Cortex of kidney (tissue), 1 donor: ENCODE measurements at places on chromosomes 1 and 21.

DNA sequence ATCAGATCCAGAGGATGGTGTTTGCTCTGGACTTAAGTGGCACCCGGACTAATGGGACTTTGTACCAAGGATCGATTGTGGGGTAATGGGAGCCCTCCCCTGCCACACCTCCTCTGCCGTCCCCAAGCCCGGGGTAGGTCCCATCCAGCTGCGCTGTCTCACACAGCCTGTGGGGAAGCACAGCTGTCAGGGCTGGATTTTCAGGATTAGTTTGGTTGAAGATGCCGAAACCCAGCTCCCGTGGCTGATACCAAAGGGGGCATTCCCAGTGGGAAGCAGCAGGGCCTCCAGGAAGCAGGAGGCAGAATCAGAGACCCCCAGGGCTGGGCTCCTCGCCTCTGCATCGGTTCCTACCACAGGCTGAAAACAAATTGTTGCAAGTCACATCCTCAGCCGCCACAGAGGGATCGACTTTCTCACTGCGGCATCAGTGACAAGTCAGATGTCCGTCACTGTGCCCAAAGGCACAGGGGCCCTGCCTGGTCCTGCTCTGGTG lies 59.7 kb downstream of the MATN1 start:
- DNase-seq = no peak

DNA sequence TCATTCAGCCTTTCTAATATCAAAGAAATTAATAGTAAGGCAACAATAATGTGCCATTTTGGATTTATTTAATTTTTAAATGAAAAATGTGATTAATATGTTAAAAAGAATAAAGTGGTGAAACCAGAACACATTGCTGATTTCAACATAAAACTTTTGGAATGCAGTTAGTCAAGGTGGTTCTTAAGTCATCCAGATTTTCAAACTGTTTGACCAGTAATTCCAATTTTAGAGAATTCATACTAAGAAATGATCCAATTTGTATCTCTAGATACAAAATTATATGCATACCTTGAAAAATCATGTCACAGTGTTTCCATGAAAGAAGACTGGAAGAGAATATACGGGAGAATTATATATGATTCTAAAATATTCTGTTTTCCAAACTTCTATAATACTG lies 54.2 kb upstream of the MCOLN3 start:
- no peak for DNase-seq

DNA sequence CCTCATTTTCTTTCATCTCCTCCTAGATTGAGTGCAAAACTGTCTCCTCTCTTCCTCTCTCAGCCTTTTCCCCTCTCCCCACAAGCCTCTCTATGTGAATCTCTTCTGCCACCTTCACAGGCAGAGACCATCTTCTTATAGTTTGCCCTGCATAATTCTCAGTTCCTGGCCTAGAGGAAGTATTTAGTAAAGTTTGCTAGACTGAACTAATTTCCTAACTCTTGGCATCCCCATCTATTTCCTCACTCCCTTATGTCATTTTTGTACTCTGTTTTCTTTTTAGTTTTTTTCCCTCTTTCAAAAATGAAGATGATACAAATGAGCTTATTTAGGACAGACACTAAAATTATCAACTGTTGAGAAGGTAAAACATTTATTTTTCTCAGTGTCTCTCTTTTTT lies 66.0 kb downstream of the XCL2 start:
- no peak for DNase-seq

- no peak for DNase-seq
These were observed 244.4 kb downstream of the ZNF648 start for GRCh38 chr1:181817091-181817490.

DNA sequence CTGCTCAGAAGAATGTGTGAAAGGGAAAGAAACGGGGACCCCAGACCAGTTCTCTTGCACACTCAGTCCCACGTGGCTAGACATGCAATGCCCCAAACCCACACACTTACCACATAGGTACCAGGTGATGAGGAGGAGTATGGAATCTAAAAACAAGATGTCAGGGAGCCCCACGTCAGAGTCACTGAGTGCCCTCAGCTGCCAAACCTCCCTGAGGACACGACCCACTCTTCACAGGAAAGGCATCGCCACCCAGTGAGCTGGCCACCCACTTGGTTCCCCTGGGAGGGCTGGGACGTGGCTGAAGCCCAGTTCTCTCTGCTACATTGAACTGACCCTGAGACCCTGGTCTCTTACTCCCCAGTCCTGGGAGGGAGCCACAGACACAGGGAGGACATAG lies 41.4 kb downstream of the MRPL37 start:
- DNase-seq = no peak

DNA sequence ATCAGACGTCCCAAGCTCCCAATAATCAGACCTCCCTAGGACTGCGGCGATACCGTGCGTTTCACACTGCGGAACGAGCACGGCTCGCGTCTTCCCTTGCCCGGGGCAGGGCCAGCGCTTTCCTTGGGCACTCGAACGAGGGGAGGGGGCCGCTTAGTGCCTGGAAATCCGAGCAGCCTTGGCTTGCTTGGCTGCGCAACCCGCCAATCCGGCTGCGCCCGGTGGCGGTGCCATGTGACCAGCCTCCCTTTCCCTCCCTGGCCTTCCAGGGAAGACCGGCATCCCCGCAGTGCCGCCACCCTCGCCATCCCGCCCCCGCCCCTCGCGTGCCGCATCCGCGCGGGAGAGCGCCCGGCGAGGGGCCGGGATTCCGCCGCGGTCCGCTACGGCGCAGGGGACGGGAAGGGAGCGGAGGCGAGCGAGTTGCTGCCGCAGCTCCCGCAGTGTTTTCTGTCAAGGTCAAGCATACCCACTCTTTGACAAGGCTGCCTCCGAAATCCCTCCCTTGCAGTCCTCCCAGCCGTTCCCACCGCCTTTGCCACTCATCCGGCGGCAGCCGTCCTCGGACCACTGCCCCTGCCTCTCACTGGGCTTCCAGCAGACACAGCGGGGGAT lies 8.3 kb upstream of the RNF19B start:
- no peak for DNase-seq

DNA sequence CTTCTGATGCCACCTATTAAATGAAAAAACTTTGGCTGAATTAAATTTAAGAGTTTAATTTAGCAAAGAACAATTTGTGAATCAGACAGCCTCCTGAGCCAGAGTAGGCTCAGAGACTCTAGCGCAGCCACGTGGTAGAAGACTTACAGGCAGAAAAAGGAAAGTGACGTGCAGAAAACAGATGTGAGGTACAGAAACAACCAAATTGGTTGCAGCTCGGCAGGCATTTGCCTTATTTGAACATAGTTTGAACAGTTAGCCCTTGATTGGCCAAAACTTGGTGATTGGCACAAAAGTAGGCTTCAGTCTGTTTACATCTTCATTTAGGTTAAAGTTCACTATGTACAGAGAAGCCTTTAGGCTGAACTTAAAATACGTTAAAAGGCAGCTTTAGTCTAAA lies 22.9 kb downstream of the TCP10L start:
- DNase-seq = no peak

- DNase-seq = no peak
These were observed 75.9 kb upstream of the VCAM1 start for GRCh38 chr1:100643471-100644196.

GRCh38 chr1:33753087-33753856 lies 110.6 kb upstream of the HMGB4 start:
- DNase-seq = no peak

GRCh38 chr1:209567698-209568175 lies 15.8 kb upstream of the CAMK1G start:
- DNase-seq = no peak

- no peak for DNase-seq
These were observed 42.2 kb downstream of the BTF3L4 start for GRCh38 chr1:52098139-52098871.

DNA sequence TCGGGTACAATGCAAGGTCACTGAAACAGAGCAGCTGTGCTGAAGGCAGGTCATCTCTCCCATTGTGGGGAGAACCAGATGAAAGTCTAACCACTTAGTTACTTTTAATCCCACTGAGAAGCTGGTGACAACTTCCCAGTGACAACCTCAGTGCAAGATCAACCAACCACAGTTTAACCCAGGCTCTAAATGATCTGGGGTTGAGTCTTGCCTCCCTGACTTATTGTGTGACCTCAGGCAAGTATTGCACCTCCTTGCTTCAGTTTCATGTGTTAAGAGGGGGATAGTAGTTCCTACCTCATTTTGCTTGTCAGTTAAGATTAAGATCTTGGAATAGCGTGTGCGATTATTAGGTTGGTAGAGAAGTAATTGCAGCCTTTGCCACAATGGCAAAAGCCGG lies 3.2 kb downstream of the ZP4 start:
- no peak for DNase-seq

DNA sequence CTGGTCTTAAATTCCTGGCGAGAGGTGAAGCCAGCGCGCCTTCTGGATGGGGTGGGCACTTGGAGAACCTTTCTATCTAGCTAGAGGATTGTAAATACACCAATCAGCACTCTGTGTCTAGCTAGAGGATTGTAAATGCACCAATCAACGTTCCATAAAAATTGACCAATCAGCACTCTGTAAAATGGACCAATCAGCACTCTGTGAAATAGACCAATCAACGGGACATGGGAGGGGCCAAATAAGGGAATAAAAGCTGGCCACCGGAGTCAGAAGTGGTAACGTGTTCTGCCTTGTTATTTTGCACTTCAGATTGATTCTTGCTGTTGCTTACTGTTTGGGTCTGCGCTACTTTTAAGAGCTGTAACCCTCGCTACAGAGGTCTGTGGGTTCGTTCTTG lies 12.0 kb upstream of the LIN9 start:
- DNase-seq = no peak

DNA sequence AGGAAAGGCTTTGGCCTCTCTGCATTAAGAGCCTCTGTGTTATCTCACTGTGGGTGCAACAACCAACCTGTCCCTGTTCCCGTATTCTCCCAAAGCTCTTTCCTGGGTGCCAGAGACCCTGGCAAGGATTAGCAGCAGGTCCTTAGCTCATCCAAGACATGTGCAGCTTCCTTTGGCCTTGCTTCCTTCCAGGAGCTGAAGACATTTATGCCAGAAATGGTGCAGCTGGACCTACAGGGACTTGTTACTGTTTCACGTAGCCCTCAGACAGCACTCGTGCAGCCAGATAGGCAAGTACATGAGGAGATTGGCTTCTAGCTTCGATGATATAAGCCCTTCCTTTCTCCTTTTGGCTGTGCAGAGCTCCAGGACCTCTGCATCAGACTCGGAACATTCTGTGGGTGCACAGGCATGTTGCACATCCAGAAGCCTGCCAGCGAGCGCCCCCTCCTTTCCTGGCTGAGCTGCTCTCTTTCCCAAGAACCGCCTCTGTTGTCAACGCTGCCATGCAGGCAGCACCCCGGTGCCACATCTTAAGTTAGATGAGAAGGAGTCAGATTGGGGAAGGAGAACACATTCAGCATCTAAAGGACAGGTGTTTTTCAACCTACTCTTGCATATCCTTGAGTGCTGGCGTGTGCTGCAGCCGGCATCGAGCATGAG lies 284.5 kb upstream of the PLXNA2 start:
- DNase-seq = no peak

- DNase-seq = no peak
These were observed 71.4 kb downstream of the RAP1GAP start for GRCh38 chr1:21597753-21598152.

DNA sequence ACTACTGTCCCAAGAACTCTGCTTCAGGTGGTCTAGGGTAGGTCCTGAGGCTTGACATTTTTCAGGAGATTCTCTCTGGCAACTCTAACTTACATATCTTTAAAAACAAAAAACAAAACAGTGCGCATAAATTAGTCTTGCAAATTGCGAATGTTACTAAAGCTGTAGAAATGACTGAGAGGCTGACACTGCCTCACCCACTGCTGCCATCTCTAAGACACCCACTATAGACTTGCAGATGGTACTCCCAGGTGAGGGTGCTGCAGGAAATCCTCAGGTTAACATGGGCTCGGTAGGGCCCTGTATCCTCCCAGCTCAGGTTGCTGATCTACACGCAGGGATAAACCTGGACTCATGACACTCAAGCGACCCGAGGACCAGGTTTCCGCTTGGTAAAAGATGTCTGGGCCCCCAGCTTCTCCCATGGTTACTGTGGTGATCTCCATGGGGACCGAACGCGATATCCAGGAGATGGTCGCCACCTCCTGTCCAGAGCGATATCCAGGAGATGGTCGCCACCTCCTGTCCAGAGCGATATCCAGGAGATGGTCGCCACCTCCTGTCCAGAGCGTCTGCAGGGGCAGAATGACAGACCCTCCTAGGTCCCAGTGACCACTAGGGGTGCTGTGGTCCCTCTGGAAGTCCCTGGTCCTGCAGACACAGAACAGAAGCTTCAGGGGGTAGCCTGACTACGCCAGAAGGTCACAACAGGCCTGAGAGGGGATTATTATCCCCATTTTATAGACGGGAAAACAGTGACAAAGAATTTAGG lies 16.2 kb upstream of the LY9 start:
- DNase-seq = no peak

DNA sequence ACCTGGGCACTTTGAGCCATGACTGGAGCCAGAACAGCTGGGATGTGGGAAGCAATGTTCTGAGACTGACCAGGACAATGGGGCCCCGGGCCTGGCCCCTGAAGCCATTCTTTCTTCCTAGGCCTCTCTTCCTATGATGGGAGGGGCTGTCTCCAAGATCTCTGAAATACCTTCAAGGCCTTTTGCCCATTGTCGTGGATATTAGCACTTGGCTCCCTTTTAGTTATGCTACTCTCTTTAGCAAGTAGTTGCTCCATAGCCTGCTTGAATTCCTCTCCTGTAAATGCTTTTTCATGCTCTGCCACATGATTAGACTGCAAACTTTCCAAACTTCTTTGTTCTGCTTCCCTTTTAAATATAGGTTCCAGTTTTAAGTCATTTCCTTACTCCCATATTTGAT lies 262.9 kb upstream of the CACYBP start:
- DNase-seq = no peak

DNA sequence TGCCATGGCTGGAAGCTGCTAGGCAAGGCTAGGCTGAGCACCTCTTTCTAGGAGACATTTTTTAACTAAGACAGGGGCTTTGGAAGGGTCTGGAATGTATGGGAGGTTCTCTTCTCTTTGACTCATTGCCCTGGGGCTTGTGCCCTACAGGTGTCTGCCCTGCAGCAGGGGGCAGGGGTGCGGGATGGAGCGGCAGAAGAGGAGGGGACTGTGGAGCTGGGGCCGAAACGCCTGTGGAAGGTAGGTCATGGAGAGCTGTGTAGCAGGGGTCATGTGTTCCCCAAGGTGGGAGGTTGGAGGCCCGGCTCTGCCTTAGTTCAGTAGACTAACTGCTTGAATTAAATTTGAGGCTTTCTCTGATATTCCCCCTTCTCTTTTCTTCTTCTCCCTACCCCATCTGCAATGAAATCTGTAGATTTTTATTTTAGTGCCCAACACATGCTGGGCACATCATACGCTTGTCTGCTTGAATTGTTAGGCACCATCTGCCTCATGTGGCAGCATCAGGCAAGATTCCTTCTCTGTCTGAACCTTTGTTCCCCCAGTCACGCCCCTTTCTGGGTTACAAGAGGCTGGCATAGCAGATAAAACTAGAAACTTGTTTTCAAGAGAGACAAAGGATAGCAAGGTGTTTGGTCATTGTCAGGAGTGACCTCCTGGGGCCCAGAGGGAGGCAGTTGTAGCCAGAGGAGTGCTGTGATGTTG lies 18.4 kb downstream of the PPFIA4 start:
- DNase-seq = no peak

GRCh38 chr21:35254765-35255138 lies 205.7 kb upstream of the RUNX1 start:
- no peak for DNase-seq
